ENCODE measurements at places on chromosomes 16 and 17.

DNA sequence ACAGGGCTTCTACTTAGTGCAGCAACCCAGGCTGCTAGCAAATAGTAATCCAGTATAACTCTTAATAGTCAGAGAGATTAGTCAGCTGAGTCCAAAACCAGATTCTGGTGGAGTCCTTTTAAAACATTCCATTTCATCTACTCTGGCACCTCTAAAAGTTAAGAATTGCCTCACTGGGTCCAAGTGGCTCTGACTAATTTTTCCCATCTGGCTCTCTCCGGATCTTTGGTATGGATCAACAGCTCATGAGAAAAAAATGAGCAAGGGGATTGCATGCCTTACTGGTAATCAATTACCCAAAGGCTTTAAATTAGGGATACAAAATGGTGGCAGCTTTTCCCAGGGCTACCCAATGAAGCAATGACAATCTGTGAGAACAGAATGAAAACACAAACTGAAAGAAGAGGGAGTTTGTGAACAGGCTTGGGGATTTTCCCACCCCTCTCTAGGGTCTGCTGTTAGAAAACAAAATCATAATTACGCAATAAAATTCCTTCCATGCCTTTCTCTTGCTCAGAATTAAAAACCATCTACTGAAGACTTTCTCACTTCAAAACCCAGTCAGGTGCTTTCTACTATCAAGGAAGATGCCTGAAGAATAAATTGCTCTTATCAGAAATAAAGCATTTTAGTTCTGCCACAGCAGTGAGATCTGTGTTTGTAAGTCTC, 84.6 kb upstream of the PMFBP1 start:
- DNase-seq, result no peak

DNA sequence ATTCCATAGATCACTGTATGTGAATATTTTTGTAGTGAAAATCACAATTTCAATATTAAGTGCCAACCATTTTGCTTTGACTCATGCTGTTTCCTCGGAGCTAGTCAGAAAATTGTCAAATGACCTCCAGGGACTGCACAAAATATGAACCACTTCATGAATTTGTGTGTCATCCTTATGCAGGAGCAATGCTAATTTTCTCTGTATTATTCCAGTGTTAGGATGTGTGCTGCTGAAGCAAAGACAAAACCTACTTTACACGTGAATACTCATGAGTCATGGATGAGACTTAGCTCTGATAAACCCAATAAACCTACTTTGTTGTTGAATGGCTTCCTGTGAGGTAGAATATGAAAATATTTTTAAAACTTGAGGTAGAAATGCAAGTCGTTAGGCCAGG, 65.2 kb downstream of the SHCBP1 start:
- DNase-seq, result no peak

DNA sequence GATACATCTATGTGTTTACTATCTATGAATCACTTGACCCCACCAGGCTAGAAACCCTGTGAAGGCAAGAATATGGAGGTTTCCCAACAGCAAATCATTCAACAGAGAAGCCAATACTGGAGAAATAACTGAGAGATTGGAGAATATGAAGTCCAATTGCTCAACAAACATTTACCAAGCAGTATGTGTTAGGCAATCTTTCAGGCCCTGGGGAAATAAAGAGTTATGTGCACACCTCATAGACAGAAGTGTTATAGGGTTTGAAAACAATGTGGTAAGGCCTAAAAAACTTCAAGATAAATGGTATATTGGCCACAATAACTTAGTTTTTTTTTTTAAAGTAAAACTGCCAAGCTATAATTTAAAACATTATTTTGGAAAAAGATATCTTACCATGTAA, 1245.8 kb downstream of the CDH11 start:
- no peak for DNase-seq

DNA sequence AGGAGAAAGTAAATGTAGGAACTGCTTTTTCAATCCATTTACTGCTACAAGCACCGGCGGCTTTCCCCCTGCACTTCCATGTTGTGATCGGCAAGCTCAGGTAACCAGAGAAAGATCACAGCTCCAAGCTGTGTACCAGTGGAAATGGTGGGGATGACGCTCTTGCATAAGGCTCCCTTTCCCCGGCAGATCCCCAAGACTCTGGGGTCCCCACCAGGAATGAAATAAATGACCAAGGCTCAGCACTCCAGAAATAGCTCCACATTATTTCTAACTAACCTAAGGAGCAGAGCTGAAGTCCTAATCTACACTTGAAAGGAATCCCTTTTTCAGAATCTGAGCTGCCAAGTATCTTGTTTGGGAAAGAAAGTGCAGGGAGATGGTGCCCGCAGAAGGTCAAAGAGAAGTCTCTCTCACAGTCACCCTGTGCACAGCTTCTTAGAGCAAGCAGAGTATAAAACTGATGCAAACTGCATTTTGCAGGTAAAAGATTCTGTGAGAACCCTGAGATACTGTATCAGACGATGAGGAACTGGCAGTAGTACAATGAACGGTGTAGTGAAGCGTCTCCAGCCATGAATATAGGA, 11.1 kb downstream of the GRB2 start:
- DNase-seq, result no peak

DNA sequence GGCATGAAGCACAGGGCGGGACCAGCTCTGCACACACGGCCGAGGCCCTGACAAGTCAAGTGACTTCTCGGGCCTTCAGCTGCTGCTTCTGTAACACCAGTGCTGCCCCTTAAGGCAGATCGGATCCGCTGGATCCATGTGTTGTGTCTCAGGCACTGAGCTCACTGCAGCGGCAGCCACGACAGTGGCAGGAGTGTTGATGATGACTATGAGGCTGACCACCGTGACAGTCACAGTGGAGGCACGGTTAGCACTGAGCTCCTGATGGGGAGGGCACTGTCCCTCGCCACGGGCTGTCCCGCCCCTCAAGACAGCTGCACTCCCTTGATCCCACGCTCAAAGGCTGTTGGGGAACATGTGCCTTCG, 29.4 kb downstream of the PEMT start:
- DNase-seq, result no peak

DNA sequence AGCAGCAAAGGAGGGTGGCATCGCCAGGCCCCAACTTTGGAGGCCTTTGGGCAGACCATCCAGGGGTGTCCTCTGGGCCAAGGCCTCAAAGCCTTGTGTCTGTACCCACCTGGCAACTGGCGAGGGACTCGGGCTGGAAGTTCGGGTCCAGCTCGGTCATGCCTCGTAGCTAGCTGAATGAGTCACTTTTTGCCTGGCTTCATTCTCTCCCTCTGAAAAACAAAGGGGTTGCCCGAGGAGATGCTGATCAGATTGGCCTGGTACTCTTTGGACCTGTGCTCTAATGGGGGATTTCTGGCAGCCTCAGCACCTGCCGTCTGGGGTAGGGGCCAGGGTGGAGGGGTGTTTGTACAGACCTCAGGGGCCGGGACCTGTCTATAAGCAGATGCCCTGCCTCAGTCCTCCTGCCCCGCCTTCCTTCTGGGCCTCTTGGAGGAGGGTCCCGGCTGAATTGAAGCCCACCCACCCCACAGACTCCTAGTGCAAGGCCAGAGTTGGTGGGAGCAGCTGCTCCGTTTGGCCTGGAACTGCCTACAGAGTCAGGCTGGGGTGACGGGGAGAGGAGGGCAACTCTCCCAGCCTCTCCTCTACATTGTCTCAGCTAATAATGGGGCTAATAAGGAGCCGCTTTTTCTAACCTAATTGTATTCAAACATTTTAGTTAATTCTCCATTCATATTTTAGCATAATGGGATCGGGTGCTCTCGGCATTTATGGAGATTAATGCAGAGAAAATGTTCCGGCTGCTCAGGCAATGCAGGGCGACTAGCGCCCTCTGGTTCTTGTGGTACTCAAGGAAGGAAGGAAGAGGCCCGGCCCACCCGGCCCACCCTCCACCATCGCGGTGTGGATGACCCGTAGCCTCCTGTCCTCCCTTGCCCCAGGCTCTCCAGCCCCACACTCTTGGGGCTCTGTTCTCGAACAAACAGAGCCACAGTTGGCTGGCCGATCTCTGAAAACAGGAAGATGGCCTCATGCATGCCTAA, 21.4 kb upstream of the ABCC3 start:
- DNase-seq, result no peak

- no peak for DNase-seq
Measured at GRCh38 chr17:19403021-19403420, 8.0 kb upstream of the RNF112 start.

DNA sequence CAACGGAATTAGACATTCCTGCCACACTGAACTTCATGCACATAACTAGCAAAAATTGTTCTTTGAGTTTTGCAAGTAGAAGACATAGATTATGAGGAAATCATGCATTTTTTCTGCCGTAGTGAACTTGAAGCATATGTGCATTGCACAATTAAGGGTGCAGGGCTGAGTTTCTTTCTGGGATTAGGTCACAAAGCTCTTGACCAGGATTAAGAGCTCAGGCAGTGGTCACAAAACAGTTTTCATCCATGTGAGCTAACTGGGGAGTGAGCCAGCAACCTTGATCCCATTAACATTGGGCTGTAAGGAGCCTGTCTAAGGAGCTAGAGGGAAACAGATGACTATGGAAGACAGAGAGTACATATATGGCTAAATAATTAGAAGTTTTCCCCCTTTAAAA, 143.7 kb downstream of the PMP22 start:
- no peak for DNase-seq

DNA sequence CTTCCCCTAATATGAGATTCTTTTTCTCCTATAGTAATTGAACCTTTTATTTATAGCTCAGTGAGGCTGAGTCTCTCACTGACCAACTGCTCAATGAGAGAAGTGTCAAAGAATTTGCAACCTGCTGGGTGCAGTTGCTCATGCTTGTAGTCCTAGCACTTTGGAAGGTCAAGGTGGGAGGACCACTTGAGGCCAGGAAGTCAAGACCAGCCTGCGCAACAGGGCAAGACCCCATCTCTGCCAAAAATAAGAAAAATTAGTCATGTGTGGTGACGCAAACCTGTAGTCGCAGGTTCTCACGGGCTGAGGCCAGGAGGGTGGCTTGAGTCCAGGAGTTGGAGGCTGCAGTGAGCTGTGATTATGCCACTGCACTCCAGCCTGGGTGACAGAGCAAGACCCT, 30.9 kb upstream of the CRYBA1 start:
- no peak for DNase-seq

GRCh38 chr16:76579277-76579922, 302.2 kb downstream of the CNTNAP4 start:
- no peak for DNase-seq

DNA sequence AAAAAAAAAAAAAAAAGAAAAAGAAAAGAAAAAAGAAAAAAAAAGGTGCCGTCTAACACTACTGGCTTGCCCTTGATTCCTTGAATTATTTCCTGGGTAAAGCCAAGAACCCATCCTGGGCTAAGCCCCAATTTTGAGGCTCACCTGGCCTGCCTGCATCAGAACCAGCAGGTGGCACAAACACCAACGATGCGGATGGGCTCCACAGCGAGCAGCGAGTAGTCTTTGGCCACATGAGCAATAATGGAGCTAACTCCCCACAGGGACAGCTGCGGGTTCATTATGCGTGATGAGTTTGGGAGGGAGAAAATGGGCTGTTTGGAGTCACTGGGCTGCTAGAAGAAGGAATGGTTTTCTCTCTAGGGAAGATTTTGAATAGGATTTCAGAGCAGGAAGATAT, 91.1 kb downstream of the ASIC2 start:
- DNase-seq, result no peak

DNA sequence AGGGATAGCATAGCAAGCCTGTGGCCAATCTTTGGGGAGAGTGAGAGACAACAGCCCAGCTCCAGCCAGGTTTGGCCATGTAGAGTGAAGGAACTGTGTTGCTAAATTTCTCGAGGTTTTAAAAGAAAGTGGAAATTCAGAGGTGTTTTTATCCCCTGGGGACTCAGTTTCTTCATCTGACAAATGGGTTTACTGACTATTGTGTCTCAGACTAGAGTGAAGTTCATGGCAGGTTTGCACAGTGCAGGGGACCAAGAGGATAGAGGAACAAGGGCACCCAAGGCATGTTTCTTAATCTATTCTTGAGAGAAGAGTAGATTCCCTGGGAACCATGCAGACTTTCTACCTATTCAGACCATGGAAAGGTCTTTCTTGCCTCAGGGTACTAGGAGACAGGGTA, 555.8 kb upstream of the C16orf82 start:
- DNase-seq, result no peak

GRCh38 chr17:77256710-77257109, 115.9 kb downstream of the SEC14L1 start:
- DNase-seq, result no peak

DNA sequence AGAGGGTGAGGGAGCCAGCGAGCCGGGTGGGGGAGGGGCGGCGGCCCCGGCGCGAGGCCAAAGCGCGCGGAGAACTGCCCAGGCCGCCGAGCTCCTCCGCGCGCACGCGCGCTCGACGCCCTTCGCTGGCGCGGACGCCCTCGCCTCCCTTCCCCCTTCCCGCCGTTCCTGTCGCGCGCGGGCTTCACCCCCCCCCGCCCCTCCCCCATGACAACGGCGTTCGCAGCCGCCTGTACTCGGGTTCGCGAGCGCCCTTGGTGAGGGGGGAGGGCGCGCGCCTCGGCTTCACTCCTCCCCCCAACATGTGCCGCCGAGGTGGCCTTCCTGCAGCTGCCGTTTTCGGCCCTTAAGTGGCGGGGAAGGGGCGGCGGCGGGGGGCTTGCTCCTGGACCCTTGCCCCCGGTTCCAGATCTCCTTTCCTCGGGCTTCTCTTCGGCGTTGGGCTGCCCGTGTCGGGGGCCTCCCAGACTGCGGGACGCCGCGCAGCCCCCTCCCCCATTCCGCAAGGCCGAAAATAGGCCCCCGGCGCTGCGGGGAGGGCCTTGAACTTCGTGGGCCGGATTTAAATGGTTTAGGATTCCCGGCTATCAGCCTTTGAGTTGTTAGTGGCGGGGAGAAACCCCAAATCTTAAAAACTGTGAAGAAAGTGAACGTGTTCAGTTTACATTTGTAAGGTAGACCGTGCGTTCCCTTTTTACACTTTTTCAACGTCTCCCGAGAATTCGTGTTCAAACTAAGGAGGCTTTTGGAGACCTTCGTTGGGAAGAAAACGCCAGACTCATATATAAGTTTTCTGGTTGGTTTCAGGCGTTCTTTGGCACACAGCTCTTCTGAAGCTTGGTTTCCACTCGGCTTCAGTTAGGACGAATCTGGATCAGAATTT, 653 bp downstream of the SRRM2 start:
- peak; percentile 86 for DNase-seq

DNA sequence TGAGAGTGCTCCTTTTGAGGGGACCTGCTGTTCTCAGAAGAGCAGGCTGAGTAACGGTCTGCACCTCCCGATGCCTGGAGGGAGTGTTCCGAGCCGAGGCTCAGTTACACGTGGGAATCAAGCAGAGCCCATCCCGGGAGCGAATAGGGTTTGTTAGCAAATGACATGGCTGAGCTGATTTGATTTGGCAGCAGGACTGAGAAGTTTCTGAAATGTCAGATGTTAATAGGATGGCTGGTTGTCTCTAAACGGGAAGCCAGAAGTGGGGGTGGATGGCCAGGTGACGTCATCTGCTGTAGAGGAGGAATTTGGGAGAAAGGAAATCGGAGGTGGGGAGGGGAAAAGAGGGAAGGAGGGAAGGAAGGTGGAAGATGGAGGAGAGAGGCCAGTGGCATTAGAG, 128.0 kb downstream of the RAP1GAP2 start:
- DNase-seq, result no peak

DNA sequence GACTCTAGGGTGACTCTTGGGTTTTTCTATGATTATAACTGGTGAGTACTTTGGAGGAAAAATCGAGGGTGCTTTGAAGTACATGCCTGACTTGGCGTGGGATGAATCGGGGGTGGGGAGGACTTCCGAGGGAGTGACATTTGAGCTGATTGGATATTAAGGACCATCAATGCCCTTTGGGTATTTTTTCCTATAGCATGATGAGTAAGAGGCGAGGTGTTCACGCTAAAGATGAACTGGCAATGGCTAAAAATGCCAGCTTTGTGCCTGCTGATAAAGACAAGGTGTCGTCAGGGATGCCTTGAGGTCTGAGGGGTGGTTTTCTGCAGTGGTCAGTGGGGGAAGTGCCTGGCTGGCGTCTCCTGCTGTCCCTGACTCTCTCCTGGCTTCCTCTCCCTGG, 25.3 kb downstream of the USP43 start:
- no peak for DNase-seq

All from natural killer cell treated with Interleukin-12 subunit alpha and Interleukin-12 subunit beta and Interleukin-15 and Interleukin-18, amount 100 ng/mL, for 72 hours (primary cell).